ENCODE measurements at places on chromosomes 7 and 10.

- no peak for DNase-seq
These were observed 51.0 kb downstream of the UNC5B start for GRCh38 chr10:71263376-71263775.

DNA sequence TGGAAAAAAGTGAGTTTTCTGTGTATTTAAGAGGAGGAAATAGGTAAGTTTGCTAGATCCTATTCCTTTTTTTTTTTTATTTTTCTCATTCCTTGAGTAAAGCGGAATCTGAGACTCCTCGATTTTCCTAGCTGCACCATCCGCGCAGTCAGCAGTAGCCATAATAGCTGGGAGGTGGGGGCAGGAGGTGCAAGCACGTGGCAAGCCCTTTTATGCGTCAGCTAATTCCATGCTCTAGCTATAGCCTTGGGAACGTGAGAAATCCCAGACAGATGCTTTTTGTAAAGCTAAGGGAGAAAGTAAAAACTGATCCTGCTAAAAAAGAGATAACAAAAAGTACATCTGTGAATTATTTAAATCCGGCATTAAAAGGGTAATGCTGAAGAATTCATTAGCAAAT, 33.2 kb upstream of the TPK1 start:
- no peak for DNase-seq

- DNase-seq: no peak
These were observed 74.0 kb downstream of the SCRN1 start for GRCh38 chr7:29915481-29916215.

GRCh38 chr7:95396136-95397032, at the start of gene PON3:
TSS of gene PON3 (minus strand) at chr7:95396375. CDS start at chr7:95396350, 25 bp downstream.
- no peak for DNase-seq

GRCh38 chr7:50937727-50938126, 155.0 kb upstream of the GRB10 start:
- DNase-seq: no peak

- DNase-seq: no peak
These were observed 17.9 kb downstream of the BNIP3 start for GRCh38 chr10:131963811-131964210.

DNA sequence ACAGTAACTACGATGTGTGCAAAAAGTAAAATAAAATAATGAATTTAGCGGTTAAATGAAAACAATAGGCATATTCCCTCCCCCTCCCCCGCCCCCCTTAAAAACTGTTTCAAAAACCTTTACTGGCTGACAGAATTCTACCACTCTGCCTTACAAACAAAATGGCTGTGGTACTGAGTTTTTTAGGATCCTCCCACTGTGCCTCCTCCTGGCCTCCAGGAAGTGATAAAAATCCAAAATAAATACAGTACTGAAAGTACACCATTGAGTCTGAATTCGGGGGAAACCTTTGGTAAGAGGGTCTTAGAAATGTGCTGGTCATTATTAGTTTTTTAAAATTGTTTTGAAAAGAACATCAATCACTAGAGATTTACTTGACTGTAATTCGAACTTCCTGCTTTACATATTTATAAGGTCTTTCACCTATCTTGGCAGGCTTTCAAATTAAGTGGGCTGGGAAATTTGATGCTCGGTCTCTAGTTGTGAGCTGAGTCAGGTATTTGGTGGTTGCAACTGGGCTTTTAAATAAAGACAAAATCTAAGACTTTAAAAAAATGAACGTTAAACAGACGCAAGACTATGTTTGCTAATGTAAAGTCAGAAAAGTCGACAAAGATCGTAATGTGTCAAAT, 32.5 kb upstream of the EPC1 start:
- DNase-seq: peak; percentile 54

GRCh38 chr7:2032030-2032875, 200.5 kb downstream of the MAD1L1 start:
- DNase-seq: no peak

GRCh38 chr10:78581133-78581694, 487.6 kb upstream of the ZMIZ1 start:
- DNase-seq: no peak

Data from HTR-8/SVneo (cell line).